HuH-7.5 (cell line): ENCODE measurements at places on chromosomes 13 and 19.

GRCh38 chr13:33004511-33004910 lies 11.7 kb upstream of the KL start:
- DNase-seq, result no peak

DNA sequence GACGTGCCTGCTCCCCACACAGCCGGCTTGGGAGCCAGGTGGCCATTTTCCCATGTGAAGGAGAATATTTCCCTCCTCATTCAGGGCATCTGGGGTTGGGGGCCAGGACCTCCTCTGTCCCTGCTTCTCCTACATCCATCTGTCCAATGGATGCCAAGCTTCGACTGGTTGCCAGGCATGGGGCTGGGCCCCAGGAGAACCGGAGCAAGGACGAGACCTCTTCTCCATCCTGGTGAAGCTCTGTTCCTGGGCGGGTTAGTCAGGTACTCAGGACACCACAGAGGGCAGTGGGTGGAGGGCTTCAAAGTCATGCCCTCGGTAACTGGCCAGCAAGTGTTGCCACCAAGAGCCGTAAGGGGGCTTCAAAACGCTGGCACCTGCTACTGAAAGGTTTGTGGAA lies 22.3 kb upstream of the SLC15A1 start:
- DNase-seq, result no peak

GRCh38 chr13:77563111-77563510 lies 27.6 kb downstream of the SCEL start:
- no peak for DNase-seq

DNA sequence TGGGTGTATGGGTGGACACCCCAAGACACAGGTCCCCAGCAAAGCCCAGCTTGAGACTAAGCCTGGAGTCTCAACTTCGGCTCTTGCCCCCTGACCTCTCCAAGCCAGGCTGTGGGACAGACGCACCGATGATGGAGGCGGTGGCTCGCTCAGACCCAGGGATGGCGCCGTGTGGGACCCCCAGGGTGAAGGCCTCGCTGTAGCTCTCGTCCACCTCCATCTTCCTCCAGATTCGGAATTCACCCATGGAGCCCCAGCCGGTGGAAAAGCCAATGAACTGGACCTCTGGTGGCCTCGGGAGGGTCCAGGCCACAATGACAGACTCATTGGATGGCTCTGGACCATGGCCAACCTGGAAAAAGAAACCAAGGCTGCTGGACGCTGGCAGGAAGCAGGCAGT lies 39.1 kb downstream of the F2RL3 start:
- no peak for DNase-seq

- no peak for DNase-seq
These were observed 64.8 kb upstream of the KLHL1 start for GRCh38 chr13:70172946-70173597.

DNA sequence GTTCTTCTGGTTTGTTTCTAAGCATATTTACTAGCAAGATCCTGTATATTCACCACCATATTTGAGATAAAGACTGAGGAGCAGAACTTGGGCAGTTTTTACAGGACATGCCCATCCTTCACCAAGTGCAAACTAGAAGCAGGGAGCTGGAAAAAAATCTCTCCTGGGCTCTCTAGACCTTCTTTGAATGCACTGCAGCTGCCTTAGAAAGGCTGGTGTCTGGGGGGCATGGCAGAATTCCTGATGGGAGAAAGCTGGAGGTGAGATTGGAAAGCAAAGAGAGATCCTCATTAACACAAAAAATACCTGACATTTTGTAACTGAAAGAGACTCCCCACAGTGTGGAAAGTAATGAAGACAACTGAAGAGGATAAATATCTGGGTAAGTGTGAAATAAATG lies 1612.1 kb downstream of the OLFM4 start:
- no peak for DNase-seq

DNA sequence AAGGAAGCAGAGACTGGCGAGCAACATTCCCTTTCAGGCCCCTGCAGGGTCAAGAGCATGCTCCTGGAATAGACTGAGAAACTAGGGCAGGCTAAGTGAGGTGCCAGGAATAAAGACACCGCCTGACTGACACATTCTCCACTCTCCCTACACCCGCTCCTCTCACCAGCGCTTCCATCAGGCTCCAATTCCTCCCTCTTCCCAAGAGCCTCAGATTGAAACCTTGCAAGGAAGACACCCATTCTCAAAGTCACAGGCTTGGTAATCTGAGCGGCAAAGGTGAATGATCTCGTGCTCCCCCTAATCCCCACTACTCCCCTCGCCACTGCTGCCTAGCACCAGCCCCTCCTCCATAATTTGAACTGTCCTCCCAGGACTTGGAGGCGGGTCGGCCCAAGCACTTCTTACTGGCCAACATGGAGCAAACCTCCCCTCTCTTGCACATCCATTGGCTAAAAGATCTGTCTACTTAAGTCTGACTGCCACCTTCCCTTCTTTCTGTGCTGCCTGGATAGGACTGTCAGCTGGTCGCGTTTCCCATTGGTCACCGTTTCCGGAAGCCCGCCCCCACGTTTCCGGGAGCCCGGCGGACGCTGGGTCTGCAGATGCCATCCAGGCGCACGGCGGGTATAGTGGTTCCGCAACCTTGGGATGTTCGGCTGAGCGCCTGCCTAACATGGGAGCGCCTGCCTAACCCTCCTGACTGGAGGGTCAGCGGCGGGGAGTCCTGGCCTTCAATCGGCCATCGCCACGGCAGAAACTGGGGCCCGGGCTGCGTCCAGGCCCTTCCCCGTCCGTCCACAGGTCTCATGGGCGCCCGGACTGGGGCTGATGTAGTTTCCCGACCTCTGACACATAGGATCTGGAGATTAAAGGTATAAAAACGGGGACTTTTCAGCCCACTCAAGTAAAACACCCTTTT lies 33.6 kb downstream of the ZNF383 start:
- peak; percentile 25 for DNase-seq

- no peak for DNase-seq
These were observed 1337.3 kb downstream of the PCDH9 start for GRCh38 chr13:65892859-65893258.
